Activated T-cell treated with anti-CD3 and anti-CD28 coated beads for 24 hours (primary cell): ENCODE measurements at places on chromosomes 4 and X.

GRCh38 chrX:9318766-9319165 is 146.1 kb upstream of the TBL1X start:
- DNase-seq, result no peak

DNA sequence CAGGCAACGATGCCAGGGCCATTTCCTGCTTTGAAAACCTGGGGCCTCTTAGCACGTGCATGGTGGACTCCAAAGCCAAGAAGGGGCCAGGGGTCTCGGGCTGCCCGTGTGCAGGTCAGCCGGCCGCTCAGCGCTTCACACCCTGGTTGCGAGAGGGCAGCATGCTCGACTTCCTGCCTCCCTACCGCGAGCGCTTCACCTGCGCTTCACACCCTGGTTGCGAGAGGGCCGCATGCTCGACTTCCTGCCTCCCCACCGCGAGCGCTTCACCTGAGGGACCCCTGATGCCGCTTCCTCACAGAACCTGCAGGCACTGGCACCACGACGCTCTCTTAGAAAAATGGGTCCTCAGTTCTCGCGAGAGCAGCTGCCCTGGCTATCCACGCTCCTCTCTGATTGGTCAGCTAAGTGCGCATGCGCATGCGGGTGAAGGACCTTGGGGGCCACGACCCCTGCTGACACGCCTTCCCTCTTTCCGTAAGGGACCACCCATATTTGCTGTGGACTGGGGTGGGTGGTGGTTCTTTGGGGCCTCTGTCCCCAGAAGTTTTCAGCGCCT is at the start of gene FAM9A:
FAM9A (minus strand) TSS at position 343 of the 559 bp plus-strand sequence. CDS start 1,212 bp downstream, outside the sequence.
- DNase-seq, result no peak

GRCh38 chr4:211033-211511 is 86.8 kb downstream of the ZNF718 start:
- DNase-seq, result no peak

- no peak for DNase-seq
Measured at GRCh38 chr4:10758906-10759305, 74.3 kb upstream of the CLNK start.

- DNase-seq, result no peak
Measured at GRCh38 chr4:57672846-57673433, 562.8 kb upstream of the IGFBP7 start.

DNA sequence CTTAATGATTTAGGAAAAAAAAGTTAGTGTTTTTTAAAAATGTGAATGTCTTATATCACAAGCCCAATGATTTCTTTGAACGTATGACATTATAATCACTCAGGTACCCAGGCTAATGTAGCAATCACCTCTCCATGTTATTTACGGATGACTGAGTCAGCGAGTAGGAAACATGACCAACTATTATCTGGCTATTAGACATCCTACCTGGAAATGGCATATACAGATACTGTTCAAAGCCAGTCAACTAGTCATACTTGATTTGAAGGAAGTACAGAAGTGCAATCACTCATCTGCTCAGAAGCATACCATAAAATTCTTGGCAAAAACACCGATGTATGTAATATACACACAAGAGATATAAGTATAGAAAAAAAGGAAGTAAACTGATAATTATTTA is 732.5 kb downstream of the ARAP2 start:
- no peak for DNase-seq

DNA sequence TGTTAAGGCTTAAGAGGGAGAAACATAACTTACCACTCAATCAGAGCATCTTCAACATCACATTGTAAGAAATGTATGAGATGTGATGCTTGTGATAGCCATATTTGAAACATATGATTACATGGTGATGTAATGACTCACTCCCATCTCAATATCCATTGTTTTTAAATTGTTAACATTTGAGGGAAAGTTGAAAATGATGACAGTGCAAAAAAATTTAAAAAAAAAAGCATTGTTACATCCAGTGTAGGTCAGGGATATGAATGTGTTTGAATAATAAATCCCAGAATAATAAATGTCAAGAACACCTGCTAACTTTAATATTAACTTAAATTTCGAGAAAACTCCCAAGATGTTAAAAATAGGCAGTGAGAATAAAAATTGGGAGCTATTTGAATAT is 6.4 kb upstream of the CCSER1 start:
- no peak for DNase-seq

GRCh38 chr4:139919004-139919403 is 235.0 kb downstream of the MAML3 start:
- DNase-seq, result no peak

DNA sequence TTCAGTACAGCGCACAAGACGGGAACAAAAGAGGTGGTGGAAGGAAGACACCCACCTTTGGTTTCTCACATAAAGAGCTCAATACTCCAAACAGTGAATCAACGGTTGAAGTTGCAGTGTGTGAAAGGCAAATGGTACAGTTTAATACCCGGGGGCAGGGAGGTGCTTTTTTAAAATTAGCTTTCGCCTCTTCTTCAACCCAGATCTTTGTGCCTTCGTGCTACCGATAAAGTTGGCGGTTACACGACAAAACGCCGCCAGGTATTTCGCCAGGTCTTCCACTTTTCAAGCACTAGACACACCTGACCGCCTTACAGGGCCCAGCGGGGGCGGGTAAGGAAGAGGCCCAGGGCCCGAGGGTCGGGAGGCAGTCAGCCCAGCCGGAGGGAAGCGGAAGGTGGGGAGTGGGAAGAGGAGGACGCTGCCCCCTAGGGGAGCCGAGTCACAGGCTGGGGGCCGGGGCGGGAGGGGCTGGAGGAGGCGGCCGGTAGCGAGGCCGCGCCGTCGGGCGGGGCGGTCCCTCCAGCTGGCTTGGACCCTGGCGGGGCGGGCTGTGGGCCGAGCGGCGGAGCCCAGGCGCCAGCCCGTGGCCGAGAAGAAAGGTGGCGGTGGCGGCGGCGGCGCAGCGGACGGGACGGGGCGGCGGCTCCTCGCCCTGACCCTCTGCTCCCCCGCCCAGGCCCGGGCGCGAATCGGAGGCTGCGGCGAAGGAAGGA is 16.0 kb downstream of the UTP3 start:
- DNase-seq, result peak; percentile 41
